ENCODE measurements at places on chromosomes 5 and 9. TPM values are rescaled to one million over a fixed set of nuclear protein-coding genes. Genes with fewer than 3 reads are reported as not detected.

The ADAM19 gene
- total RNA-seq = 28.9 TPM

The PLCXD3 gene
- under 0.01 TPM for total RNA-seq

The LMX1B gene
- 1.5 TPM for total RNA-seq

The SLC9A3 gene
- 1.3 TPM for total RNA-seq

The TSSK1B gene
- total RNA-seq = not detected

The BRD9 gene
- total RNA-seq = 37.4 TPM

The FABP6 gene
- 5.7 TPM for total RNA-seq

The NSA2 gene
- total RNA-seq = 260 TPM

The RNF183 gene
- not detected for total RNA-seq

The CNTRL gene
- total RNA-seq = 21.5 TPM

The PCDHA5 gene
- 0.39 TPM for total RNA-seq

The LHX3 gene
- not detected for total RNA-seq

The ECSCR gene
- total RNA-seq = 2.4 TPM

The GRAMD2B gene
- total RNA-seq = 10.4 TPM

The CDH9 gene
- not detected for total RNA-seq

The C5orf15 gene
- total RNA-seq = 62.3 TPM

The CCL27 gene
- total RNA-seq = not detected

The LRRC26 gene
- not detected for total RNA-seq

The KDM4C gene
- total RNA-seq = 12.7 TPM

The WDR38 gene
- not detected for total RNA-seq

The CSF1R gene
- total RNA-seq = not detected

The SOHLH1 gene
- total RNA-seq = not detected
